Mesenchymal stem cell (in vitro differentiated cells and primary cell): ENCODE measurements at places on chromosomes 2 and 18.

DNA sequence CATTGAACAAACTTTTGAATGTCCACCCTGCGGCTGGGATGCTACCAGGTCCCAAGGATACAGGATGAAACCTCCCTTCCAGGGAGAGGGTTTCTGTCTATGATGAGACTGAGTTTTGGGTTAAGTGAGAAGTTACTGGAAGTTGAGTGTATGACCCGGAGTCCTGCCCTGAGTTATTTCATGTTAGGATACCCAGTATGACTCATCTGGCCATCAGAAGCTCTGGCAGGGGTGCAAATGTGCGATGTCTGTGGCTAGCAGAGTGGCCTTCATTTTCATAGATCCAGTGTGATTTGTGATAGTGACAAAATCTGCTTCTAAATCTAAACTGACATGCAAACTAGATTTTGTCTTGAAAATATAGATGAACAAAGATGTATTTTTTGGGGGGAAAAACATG is 55.3 kb downstream of the KCTD1 start:
- DNase-seq, result no peak

DNA sequence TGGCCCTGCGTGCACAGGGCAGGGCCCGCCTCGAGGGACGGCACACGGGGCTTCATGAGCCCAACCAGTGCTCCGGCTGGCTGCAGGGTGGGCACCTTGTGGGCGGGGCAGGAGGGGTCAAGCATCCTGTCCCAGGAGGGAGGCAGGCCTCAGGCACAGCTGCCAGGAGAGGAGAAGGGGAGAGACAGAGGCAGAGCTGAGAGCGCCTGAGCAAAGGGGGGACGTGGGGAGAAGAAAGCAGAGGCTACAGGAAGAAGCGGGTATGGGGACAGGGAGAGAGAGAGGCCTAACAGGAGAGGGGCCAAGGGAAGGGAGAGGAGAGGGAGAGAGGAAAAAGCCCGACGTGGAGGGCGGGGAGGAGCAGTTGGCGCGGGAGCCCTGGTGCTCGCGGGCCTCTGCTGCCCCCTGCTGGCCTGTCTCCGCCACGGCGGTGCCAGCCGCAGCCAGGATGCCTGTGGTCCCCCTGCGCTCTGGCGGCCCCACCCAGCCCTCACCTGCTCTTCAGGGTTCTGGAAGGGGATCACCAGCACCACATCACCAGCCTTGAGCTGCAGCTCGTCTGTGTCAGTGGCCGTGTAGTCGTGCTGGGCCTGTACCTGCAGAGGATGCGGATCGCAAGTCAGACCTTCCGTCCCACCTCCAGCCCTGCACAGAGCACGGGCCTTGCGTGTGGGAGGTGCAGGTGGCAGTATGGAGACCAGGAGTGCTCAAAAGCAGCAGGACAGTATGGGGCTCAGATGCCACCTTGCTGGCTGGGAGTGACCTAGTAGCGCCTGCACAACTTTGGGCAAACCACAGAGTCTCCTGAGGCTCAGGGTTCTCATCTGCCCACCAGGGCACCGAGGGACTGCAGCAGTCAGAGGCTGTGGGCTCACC is 56.8 kb downstream of the BIN1 start:
- peak; percentile 58 for DNase-seq

DNA sequence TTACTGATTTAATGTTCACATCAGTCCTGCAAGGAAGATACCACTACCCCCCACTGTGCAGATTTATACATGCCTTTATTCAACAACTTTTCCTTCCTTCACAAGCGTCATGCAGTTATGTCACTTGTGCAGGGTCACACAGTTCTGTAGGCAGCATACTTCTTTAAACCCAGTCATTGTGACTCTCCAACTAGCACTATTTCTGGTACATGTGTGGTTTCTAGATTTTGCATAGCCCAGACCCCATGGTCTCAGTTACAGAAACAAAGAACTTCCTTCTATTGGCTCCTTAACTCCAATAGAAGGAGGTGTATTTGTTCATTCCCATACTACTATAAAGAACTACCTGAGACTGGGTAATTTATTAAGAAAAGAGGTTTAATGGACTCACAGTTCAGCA is 333.1 kb downstream of the ZNF516 start:
- no peak for DNase-seq

- no peak for DNase-seq
These were observed 68.9 kb downstream of the ZNF521 start for GRCh38 chr18:25282896-25283703.

DNA sequence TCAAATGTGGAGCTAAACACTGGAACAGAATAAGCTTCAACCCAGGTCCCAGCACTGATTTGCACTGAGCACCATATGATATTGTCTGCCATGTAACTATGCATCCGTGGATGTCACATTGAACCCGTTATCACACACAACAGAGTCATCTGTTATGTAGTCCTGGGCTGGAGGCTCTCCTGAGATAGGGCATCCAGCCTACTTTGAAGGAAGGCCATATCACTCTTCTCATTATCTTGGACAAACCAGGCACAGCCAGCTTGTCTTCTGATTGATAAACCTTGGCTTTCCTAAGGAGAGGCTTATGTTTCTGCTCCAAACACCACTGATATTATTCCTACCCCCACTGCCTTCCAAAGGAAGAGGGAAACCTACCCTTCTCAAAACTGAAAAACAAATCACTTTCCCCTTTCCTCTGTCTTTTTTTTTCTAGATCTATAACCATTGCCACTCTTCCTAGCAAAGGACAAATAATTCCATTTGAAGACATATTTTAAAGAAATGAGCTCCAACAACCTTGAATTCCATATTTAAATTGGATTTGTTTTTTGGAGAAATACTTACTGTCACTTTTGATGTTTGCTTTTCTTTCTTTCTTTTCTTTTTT is 16.4 kb downstream of the RSAD2 start:
- no peak for DNase-seq

GRCh38 chr2:113875135-113875534 is 14.8 kb upstream of the ACTR3 start:
- DNase-seq, result no peak

DNA sequence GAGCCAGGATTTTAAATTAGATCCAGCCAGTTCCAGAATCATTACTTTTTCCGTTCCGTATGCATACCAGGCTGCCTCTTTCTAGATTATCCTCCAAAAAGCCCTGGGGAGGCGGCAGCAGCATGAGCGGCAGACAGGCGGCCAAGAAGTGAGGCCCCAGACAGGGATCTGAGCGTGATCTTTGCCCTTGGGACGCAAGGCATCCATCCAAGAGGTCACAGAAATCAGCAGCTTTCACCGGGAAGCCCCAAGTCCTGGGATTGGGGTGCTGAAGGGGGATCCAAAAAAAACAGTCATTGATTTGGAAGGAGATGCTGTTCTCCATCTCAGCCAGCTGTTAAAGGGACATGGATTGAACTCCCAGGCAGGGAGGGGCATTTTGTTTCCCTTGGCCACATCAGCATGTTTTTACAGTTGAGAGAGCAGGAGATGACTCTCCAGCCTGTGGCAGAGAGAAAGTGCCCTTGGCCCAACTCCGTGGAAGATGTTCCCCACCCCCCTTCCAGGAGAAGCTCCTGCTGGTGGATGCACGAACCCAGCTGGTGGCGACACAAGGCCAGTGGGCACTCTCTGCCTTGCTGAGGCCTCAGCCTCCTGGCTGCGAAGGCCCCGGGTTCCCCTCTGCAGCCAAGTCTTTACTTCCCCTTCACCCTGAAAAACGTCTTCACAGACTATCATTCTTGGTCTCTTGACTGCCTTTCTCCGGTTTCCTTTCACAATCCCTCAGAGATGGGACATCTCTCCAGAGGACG is 265.6 kb downstream of the ANAPC1 start:
- no peak for DNase-seq

DNA sequence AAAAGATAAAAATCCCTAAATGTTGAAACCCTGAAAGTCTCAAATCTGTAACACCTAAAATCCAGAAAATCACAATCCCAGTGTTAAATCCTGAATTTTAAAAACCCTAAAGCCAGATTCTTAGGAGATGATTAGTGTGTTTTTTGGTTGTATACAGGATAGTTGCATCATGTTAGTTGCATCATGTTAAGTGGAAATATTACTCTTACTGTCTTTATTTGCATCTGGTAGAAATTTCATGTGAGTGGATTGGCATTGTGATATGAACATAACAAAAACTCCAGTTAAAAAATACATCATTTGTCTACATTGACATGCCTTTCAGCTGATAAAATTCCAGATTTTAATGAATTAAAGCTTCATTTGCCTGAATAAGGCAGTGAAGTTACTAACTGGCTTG is 683.1 kb upstream of the ACVR2A start:
- no peak for DNase-seq

- no peak for DNase-seq
These were observed 159.7 kb downstream of the SPAG16 start for GRCh38 chr2:213443921-213444320.

- DNase-seq, result no peak
These were observed 433.5 kb upstream of the MMADHC start for GRCh38 chr2:150020937-150021673.

- no peak for DNase-seq
These were observed 285.7 kb upstream of the DCC start for GRCh38 chr18:52054324-52054723.

DNA sequence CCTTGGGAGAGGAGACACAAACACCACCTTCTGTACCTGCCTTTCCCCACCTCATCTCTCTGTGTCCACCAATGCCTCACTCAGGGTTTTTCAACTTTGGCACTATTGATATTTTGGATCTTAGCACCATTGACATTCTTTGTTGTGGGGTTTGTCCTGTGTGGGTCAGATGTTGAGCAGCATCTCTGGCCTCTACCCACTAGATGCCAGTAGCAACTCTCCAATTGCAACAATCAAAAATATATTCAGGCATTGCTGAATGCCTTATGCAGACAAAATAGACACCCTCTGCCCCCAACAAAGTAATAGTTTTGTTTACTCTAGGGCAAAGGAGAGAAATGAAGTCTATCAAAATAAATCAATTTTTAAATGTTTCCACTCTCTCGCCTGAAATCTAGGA is 1384.3 kb upstream of the NXPH2 start:
- DNase-seq, result no peak

GRCh38 chr2:147511491-147511948 is 333.3 kb upstream of the ACVR2A start:
- no peak for DNase-seq

- no peak for DNase-seq
These were observed 752 bp upstream of the BAZ2B start for GRCh38 chr2:159617100-159617499.

DNA sequence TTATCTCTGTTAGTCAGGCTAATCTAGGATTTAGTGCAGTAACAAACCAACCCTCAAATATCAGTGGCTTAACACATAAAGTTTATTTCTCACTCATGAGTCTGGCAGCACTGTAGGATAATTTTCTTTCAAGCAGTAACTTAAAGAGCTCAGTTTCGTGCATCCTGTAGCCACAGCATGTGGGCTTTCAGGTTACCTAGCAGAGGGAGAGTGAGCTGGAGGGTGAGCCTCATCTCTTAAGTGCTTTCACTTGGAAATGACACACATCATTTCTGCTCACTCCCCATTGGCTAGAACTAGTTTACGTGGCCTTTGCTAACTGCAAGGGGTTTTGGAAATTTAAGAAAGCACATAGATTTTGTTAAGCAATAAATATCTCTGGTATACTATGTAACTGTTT is 96.9 kb downstream of the KCNS3 start:
- DNase-seq, result no peak

DNA sequence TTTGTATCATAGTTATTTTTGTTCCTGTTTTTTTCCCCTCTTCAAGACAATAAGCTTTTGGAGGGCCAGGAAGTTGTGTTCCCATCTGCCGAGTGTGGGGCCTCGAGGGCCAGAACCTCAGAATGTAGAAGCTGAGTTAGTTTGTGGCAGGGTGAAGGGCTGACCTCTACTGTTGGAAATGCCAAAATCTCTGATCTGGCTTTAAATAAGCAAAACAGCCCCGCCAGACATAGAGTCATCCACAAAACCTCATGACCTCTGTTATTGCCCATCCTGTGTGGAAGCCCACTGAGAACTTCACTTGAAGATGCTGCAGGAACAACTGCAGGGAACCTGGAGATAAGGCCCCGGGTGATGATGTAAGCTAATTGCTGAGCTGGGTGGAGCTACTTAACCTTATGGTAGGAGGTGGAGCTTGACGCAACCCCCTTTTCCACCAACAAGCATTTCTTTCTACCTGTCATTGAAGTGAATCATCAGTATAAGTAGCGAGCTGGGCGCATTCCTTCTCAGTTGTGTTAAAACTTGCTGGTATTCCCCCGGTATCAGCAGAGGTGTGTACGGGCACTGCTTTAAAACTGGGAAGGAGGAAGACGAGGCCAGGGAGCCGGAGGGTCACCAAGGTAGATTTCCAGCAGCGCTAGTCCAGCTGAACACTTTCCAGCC is 177.2 kb downstream of the NEDD4L start:
- DNase-seq, result peak; percentile 66

- DNase-seq, result no peak
These were observed 38.2 kb downstream of the RMC1 start for GRCh38 chr18:23541349-23542093.

DNA sequence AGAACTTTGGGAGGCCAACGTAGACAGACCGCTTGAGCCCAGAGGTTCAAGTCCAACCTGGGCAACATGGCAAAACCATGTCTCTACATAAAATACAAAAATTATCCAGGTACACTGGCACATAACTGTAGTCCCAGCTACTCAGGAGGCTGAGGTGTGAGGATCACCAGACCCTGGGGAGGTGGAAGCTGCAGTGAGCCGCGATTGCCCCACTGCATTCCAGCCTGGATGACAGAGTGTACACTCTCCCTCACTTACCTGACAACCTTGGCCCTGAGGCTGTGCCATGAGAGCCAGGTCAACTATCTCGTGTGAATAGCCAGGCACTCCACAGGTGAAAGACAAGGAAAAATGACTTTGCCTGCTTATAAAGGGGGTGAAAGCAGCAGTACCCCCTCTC is 39.3 kb downstream of the CBLN2 start:
- no peak for DNase-seq

GRCh38 chr2:145007960-145008263 is 488.0 kb upstream of the ZEB2 start:
- DNase-seq, result no peak

DNA sequence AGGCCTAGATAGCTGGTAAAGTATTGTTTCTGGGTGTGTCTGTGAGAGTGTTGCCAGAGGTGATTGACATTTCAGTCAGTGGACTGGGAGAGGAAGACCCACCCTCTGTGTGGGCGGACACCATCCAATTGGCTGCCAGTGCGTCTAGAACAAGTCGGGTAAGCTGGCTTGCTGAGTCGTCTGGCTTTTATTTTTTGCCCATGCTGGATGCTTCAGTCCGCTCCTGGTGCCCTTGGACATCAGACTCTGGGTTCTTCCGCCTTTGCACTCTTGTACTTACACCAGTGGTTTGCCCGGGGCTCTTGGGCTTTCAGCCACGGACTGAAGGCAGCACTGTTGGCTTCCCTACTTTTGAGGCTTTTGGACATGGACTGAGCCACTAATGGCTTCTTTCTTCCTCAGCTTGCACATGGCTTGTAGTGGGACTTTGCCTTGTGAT is 24.3 kb downstream of the DIS3L2 start:
- no peak for DNase-seq

GRCh38 chr18:7786569-7786968 is 219.5 kb downstream of the PTPRM start:
- no peak for DNase-seq

DNA sequence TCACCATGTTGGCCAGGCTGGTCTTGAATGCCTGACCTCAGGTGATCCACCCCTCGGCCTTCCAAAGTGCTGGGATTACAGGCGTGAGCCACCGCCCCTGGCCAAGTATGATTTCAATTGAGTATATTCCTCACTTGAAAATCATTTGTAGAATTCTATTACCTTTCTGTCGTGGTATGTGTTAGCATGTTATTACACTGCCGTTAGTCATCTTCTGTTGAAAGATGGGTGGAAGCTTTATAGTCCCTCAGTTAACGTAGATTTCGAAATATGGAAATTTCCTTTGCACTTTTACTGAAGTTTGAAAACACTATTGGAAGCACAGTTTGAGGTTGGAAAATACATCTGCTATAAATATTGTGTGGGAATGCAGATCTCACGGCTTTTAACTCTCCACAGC is 14.7 kb downstream of the NIFK start:
- DNase-seq, result peak; percentile 83
